A549 treated with GW870086 at 1 μM for 4 hours (cell line): ENCODE measurements at places on chromosomes 3 and 15. TPM values are rescaled to one million over a fixed set of nuclear protein-coding genes. Genes with fewer than 3 reads are reported as not detected.

TEX55 gene
- total RNA-seq, result not detected in 5 replicates

CCDC9B gene
- total RNA-seq, result 15.2 to 22.6 TPM (median 18.3 TPM) in 5 replicates

LEKR1 gene
- total RNA-seq, result 0.78 to 1.4 TPM (median 0.80 TPM) in 5 replicates

GANC gene
- 6.0 to 7.8 TPM (median 6.9 TPM) in 5 replicates for total RNA-seq

UROC1 gene
- not detected in 5 replicates for total RNA-seq

TRPM1 gene
- total RNA-seq, result not detected in 5 replicates

GRK7 gene
- not detected in 5 replicates for total RNA-seq

C3orf85 gene
- total RNA-seq, result not detected in 5 replicates

CPLX3 gene
- total RNA-seq, result 0.07 to 0.13 TPM in 2 of 5 replicates, not detected in the others

SRGAP3 gene
- total RNA-seq, result 0.30 to 0.69 TPM (median 0.59 TPM) in 5 replicates
